ENCODE measurements at places on chromosomes 13 and 19.
A peak's percentile ranks its signal among the peaks of the same experiment; 100 is the strongest.

DNA sequence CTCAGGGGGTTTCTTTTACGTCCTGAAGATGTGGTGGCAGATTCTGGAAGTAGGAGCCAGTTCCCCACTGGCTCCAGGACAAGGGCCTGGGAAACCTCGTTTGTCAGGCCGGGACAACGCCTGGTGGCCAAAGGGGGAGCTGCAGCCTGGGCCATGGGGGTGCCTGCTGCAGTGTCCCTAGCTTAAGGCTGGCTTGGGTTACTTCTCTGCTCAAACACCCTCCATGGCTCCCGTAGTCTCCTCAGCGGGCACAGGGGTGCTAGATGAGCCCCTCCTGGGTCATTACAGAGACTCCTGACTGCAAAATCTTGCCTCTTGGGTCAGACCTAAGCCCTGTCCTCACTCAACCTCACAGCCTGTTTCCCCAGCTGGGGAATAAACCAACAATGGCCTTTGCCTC, 14.7 kb downstream of the CILP2 start:
- no peak for DNase-seq

DNA sequence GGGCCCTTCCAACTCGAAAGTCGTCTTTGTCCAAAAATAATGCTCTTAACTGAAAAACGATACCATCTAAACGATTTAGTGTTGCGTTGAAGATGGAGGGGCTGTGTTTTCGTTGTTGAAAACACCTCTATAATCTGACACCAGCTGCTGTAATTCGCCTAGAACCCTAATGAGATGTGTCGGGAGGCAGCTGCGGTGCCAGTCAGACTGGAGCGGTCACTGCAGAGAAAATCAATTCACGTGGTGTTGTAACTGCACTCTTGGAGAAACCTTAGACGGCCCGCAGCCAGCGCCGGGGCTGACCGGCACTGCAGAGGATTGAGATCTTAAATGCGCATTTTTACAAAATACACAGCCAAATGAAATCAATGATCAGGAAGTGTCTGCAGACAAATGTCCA, 339.1 kb downstream of the ZNF536 start:
- DNase-seq: no peak

GRCh38 chr13:42717176-42717575, 64.2 kb upstream of the FAM216B start:
- no peak for DNase-seq

GRCh38 chr19:45767881-45768654, 984 bp downstream of the SIX5 start:
- DNase-seq: no peak

- DNase-seq: no peak
Observed at GRCh38 chr13:52450793-52451116, 321 bp upstream of the VPS36 start.

- DNase-seq: no peak
Observed at GRCh38 chr13:64371045-64371444, 2859.1 kb downstream of the PCDH9 start.

- no peak for DNase-seq
Observed at GRCh38 chr13:91346062-91346461, 1.4 kb upstream of the MIR17HG start.

DNA sequence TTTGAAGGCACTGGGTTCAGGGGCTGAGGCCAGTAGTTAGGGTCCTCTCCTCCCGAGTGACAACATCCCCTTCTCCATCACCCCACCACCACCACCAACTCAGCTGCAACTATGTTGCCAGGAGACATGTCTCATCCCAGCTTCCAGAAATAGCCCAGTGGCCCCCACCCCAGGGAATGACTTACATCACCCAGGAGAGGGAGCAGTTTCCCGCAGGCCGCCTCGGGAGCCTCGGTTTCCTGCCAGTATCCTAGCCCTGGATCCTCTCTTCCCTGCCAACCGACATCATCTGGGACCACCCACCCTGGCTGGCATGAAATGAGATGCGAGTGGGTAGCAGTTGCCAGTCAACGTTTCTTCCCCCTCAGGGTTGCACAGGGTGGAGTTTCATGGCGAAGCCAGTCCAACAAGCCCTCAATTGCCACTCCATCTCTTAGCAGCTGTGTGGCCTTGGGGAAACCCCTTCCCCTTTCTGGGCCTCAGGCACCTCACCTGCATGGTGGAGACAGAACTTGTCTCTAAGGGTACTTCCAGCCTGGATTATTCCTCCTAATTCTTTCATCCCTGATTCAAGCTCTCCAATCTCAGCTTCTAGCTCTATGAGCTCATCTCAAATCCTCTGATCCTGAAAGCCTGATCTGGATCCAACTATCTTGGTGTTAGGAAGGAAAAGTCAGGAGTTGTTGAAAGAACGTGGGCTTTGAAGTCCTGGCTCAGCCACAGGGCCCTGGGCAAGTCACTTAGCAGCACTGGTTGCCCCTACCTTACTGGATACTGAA, 3.9 kb upstream of the GSK3A start:
- DNase-seq: peak; percentile 24

GRCh38 chr19:13797870-13798269, 2.6 kb downstream of the ZSWIM4 start:
- no peak for DNase-seq

- DNase-seq: no peak
Observed at GRCh38 chr13:99261059-99261458, 2.9 kb upstream of the GPR18 start.

DNA sequence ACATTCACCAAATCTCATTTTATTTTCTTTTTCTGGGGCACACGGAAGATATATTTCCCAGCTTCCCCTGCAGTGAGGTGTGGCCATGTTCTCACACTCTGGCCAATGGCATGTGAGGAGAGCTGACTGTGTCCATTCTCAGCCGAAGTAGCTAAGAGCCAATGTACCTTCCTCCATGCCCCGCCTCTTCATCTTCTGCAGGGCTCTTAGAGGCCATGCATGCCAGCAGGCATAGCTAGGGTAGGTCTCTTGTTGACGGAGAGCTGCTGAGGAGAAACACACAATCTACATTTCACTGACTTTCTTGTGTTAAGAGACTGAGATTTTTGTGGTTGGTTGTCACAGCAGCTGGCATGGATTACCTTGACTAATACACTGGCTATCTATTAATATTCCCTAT, 9.8 kb upstream of the MICU2 start:
- no peak for DNase-seq

DNA sequence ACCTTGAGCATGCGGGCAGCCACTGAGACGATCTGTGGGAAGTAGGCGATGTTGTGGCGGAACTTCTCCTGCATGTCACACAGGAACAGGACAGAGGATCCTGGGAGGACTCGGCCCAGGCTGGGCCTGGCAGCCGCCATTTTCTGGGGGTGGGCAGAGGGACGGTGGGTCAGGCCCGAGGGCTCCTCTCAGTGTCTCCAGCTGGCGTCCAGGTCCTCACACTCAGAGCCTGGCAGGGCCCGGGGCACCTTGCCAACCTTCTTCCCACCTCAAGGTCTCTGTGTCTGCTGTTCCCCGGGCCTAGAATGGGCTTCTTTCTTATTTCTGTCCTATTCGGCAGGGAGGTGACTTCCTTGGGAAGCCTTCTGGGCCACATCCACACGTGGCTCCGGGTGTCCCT, 5.1 kb downstream of the ISOC2 start:
- DNase-seq: no peak

DNA sequence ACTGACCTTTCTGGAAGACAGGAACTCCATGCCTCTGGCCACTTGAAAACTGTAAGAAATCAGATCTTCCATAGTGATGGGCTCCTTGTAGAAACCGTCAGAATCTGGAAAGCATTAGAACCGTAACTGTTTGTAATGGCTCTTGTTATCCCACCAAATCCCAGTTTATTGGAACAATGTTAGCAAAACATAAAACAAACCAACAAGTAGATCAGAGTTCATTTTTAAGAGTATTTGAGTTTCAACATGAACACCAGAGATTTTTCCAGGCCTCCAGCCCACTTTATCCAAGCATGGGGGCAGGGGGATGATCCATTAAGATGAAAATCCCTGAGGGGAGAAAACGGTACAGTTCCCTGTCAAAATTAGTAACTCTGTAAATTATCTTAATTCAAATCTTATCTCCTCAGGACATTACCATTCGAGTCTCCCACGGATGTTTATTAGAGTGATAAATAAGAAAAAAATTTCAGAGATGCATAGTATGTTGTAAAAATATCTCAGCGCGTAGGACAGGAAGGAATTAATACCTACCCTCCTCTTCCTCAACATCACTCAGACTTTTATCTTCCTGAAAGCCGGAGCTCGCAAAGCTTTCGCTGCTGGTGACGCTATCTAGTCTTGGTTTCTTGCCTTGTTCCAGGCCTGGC, 172.5 kb downstream of the FLT1 start:
- DNase-seq: no peak

GRCh38 chr13:108000998-108001397, 214.3 kb downstream of the LIG4 start:
- no peak for DNase-seq

GRCh38 chr13:82092312-82092711, 1751.4 kb upstream of the SPRY2 start:
- no peak for DNase-seq

DNA sequence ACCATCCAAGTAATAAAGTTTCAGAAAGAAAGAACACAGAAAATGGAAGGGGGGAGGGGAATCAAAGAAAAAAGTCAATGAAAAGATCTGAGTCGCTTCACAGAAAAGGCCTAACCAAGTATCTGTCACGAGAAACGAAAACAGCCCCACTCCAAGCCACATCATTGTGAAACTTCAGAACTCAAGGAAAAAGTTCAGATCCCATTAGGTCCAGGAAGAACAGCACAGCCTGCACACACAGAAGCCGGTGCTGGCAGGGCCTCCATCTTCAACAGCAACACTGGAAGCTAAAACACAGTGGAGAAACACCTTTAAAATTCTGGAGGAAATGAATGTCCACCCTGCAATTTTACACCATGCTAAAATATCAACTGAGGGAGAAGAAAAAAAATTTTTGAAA, 8.0 kb downstream of the STK24 start:
- DNase-seq: no peak

DNA sequence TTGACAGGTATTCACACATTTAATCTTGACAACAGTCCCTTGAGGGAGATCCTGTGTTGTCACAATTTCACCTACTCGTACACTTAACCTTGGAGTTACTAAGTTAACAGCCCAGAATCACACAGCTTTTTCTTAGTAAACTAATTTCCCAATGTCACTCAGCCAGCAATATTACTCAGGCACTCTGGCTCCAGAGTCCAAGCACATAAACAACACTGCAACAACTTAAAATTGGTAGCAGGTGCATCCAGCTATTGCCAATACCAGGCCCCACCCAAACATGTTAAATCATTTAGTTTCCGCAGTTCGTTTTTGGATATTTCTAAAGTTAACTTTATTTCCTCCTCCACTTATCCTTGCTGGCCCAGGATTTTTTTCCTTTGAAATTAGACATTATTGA, 32.7 kb downstream of the LIG4 start:
- no peak for DNase-seq

DNA sequence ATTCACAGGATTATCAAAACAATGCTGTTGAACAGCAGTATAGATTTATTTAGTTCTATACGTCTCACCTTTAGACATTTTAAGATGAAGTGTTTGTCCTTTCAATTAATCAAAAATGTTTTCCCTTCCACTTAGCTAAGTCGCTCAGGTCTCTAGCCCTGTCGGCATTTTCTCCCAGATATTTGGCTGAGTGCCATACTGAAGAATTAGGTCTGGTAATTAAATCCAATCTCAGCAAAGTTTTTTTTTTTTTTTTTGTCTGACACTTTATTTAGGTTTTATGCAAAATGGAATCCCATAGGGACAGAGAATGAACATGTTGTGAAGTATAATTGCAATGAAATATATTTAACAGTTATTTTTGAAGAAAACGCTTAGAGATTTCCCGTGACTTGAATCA, 44.1 kb downstream of the RFC3 start:
- DNase-seq: no peak

- no peak for DNase-seq
Observed at GRCh38 chr19:47485210-47485609, 1.2 kb upstream of the KPTN start.

GRCh38 chr13:32428581-32429432, 877 bp upstream of the N4BP2L1 start:
- DNase-seq: no peak

GRCh38 chr19:15437355-15438123, 12.2 kb downstream of the WIZ start:
- no peak for DNase-seq

Data from NCI-H2081 treated with DMSO at 0.1 percent for 48 hours (cell line).